ENCODE measurements at places on chromosomes 7 and 10.

GRCh38 chr10:45375716-45376231 is 1.8 kb downstream of the ALOX5 start:
- no peak for DNase-seq

- no peak for DNase-seq
Observed at GRCh38 chr7:21336743-21337142, 91.1 kb upstream of the SP4 start.

DNA sequence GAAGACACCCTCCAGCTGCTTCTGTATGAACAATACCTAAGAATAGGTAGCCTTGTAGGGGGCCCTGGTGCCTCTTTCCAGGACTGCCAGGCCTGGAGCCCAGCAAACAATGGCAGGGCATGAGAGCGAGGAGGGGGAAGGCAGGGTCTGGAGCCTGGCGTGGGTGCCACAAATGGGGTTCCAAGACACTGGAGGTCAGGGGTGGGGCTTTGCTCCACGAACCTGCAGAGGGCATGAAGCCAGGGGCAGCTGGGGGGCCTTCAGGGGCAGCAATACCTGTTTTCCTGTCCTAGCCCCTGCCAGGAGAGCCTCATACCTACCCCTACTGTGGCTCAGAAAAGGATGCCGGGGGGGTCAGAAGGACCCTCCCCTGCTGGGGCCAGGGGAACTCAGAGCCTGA is 61.6 kb downstream of the SLC29A4 start:
- DNase-seq, result no peak

DNA sequence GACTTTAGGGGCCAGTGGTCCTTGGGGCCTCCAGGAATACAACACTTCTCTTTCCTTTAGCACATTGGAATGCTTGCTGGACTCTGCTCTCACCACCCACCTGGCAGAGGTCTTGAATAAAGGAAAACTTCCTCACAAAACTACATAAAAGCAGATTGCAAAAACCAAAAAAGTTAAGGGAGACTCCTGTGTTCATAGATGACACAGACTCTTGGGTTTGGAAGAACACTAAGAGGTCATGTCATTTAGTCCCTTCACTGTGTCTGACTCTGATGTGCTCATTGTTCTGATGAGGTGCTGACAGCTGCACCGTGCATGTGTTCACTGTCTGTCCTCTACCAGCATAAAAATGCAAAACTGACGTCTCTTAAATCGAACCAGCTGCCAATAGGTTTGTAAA is 11.4 kb downstream of the BLNK start:
- DNase-seq, result no peak

- no peak for DNase-seq
Observed at GRCh38 chr10:64574371-64574770, 1053.2 kb downstream of the REEP3 start.

GRCh38 chr7:32091608-32092210 is 21.5 kb upstream of the PDE1C start:
- DNase-seq, result no peak

DNA sequence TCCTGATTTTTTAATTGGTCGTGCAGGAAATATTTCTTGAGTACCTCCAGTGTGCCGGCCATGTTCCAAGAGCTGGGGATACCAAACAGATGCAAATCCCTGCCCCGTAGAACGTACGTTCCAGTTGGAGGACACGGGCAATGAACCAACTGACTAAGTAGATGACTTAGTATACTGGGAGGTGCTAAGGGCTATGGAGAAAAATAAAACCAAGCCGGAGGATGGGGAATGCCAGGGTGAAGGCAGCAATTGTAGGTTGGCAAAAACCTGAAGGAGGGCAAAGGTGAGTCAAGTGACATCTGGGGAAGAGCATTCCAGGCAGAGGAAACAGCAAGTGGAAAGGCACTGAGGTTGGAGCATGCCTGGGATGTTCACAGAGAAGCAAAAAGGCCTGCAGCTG is 6.8 kb upstream of the VSIR start:
- DNase-seq, result no peak

DNA sequence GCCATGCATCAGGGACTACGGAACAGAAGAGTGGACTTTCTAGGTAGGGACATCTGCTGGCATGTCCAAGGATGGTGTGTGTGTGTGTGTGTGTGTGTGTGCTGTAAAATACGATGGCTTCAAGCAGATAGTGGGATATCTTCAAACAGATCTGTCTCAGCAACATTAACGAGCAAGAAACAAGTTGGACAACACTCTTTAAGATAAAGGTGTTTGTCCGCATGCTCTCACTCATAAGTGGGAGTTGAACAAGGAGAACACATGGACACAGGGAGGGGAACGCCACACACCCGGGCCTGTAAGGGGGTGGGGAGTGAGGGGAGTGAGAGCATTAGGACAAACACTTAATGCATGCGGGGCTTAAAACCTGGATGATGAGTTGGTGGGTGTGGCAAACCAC is 89.8 kb upstream of the AKR1E2 start:
- DNase-seq, result no peak

Measured in stimulated activated CD4-positive, alpha-beta T cell treated with anti-CD3 and anti-CD28 coated beads, Interleukin-15, amount 100 ng/mL, for 1 hour (primary cell).